NCI-H524 (cell line): ENCODE measurements at places on chromosomes 13 and 19.

DNA sequence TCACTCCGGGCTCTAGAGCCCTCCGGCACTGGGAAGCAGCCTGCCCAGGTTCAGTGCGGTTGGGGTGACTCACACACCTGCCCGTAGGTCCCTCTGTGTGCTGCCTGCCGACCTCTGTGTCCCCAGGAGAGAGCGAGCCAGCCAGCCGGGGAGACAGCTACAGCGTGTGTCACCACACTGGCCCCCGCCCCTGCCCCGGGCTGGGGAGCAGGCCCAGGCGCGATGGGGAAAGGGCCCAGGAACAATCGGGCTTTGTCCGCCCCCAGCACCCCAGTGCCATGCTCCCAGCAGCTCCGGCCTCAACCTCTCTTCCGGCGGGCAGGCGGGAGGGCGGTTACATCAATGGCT is at the start of gene KLK6:
Gene KLK6 (minus strand): TSS at position 179 of the 348 bp plus-strand sequence. CDS start 1,487 bp downstream, outside the sequence.
- DNase-seq = no peak

DNA sequence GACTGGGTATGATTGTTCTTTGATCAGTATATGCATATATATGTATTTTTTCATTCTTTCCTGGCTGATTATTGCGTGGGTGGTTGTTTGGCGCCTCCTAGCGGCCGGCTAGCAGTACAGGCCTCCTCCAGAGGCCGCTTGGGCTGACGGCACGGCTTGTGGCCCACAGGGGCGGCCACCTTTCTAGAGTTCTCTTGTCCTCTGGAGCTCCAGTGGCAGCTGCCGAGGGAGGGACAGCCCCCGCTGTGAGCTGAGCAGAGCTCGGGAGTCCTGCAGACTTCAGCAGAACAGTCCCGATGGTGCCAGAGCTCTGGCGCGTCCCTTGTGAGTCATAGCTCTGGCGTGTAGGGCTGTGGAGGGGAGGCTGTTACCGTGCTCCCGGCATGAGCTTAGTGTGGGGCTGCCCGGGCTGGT is 22.5 kb upstream of the ZNF429 start:
- no peak for DNase-seq

- no peak for DNase-seq
Measured at GRCh38 chr19:10566658-10567410, 1.0 kb upstream of the KRI1 start.

- no peak for DNase-seq
Measured at GRCh38 chr19:15213715-15214381, 13.1 kb upstream of the NOTCH3 start.

DNA sequence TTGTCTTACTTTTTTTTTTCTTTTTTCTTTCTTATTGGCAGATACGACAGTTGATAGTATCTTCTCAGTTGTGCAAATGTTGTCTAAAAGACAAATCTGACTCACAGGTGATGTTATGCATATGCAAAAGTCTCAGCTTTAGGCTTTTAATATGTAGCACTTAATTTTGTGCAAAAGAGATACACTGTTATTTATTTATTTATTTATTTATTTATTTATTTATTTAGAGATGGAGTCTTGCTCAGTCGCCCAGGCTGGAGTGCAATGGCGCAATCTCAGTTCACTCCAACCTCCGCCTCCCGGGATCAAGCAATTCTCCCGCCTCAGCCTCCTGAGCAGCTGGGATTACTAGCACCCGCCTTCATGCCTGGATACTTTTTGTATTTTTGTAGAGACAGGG is 383.9 kb upstream of the PCDH9 start:
- no peak for DNase-seq

GRCh38 chr19:46076951-46077814 is 36.4 kb upstream of the IGFL4 start:
- DNase-seq = peak; percentile 93

GRCh38 chr13:92591117-92591516 is 635.5 kb upstream of the GPC6 start:
- no peak for DNase-seq

- DNase-seq = no peak
Measured at GRCh38 chr13:71304861-71305260, 562.1 kb downstream of the DACH1 start.

GRCh38 chr13:24106429-24106828 is 54.1 kb upstream of the SPATA13 start:
- DNase-seq = no peak

DNA sequence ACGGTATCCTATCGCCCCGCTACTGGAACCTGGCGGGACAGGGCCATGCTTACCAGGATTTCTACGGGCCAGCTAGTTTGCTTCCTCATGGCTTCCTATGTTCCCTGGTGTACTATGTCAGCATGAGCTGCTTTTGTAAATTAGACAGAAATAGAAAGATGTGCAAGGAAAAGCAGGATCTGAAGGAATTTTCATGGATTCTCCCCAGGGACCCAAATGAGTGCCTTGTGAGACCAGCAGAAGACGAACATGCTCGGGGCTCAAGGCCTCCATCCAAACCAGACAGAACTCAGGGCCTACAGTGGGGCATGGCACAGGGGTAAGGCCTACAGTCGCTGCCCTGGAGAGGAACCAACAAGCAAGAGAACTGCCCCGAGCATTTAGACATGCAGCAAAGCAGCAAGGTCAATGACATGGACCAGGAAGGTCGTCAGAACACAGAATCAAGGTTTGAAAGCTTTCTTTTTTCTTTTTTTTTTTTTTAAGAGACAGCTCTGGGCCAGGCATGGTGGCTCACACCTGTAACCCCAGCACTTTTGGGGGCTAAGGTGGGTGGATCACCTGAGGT is 17.3 kb downstream of the EPS15L1 start:
- DNase-seq = no peak

DNA sequence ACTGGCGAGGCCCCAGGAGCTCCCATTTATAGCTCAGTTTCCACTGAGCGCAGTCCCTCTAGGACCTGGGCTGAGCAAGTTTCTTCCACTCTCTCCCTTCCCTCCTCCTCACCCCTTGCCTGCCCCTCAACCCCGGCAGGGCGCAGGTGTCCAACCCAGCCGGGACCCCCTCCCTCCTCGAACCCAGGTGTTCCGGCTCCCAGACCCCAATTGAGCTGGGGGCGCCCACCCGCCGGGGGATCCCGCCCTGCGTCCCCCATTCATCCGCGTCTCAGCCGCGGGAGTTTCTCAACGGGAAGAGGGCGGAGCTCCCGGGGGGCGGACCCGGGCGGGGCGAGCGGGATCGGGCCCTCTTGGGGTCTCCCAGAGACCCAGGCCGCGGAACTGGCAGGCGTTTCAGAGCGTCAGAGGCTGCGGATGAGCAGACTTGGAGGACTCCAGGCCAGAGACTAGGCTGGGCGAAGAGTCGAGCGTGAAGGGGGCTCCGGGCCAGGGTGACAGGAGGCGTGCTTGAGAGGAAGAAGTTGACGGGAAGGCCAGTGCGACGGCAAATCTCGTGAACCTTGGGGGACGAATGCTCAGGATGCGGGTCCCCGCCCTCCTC is at the start of gene KIRREL2:
Gene KIRREL2 (plus strand): TSS at position 366 of the 604 bp plus-strand sequence. CDS start 209 bp downstream, at position 575.
- peak; percentile 66 for DNase-seq

DNA sequence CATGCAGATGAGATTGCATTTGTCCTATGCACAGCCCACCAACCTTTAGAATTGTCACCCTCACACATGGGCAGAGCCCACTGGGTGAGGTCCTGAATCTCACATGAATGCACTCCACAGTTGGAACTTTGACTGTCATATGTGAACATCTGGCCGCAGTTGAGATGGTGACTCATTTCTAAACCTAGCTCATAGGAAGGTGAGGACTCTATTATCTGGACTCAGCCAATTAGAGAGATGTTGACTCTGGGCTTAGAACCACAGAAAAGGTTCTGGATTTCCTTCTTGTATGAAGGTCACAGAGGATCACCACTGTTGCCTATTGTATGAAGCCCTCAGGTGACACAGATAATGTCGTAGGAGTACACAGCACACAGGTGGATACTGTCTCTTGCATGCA is 25.6 kb upstream of the ZNF681 start:
- DNase-seq = no peak

- no peak for DNase-seq
Measured at GRCh38 chr19:41883463-41883820, 458 bp downstream of the ARHGEF1 start.

GRCh38 chr19:42199440-42200115 is 17.9 kb downstream of the DEDD2 start:
- DNase-seq = no peak

DNA sequence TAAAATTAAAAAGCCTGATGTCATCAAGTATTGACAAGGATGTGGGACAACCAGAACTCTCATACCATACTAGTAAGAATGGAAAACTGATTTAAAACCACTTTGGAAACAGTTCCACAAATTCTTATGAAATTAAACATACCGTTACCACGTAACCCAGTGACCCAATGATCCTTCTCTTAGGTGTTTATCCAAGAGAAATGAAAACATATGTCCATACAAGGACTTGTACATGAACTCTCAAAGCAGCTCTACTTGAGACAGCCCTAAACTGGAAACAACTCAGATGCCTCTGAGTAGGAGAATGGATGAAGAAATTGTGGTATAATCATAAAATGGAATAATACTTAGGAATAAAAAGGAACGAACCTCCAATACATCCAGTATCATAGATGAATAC is 27.6 kb downstream of the SLC6A16 start:
- no peak for DNase-seq

- no peak for DNase-seq
Measured at GRCh38 chr19:21439201-21439751, 42.3 kb downstream of the ZNF493 start.

DNA sequence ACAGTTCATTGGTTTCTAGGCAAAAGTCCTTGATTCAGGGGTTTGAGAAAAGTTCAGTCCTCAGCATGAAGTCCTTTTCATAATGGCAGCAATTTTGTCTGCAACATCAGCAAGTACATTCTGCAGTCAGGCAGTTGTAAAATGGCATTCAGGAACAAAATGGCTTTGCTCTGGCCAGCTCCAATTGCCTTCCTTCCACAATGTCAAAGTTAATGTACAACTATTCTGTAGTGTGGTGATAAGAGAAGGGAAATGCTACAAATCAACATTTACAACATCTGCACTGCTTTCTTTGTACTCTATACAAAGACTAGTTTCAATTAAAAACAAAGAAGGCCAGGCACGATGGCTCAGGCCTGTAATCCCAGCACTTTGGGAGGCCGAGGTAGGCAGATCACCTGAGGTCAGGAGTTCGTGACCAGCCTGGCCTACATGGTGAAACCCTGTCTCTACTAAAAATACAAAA is 1.8 kb upstream of the NEK3 start:
- DNase-seq = no peak

DNA sequence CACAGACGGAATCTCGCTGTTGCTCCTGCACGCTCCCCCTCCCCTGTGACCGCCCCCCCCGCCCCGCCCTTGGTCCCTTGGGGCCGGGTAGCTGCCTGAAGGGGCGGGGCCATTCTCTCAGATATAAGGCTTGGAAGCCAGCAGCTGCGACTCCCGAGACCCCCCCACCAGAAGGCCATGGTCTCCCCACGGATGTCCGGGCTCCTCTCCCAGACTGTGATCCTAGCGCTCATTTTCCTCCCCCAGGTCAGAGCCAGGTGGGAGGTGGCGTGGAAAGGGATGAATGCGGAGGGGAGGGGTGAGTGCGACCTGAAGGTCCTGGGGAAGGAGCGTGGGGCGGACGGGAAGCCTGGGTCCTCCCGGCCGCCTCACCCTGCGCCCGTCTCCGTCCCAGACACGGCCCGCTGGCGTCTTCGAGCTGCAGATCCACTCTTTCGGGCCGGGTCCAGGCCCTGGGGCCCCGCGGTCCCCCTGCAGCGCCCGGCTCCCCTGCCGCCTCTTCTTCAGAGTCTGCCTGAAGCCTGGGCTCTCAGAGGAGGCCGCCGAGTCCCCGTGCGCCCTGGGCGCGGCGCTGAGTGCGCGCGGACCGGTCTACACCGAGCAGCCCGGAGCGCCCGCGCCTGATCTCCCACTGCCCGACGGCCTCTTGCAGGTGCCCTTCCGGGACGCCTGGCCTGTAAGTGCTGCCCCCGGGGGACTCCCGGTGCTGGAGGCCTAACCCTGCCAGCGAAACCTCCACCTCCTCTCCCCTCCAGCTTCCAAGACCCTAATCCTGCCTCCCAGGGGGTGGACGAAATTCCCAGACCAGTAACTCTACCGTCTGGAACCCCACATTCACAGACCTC is at the start of gene DLL3:
Gene DLL3 (plus strand): TSS at position 150 of the 845 bp plus-strand sequence. CDS start 28 bp downstream, at position 178.
- peak; percentile 83 for DNase-seq

DNA sequence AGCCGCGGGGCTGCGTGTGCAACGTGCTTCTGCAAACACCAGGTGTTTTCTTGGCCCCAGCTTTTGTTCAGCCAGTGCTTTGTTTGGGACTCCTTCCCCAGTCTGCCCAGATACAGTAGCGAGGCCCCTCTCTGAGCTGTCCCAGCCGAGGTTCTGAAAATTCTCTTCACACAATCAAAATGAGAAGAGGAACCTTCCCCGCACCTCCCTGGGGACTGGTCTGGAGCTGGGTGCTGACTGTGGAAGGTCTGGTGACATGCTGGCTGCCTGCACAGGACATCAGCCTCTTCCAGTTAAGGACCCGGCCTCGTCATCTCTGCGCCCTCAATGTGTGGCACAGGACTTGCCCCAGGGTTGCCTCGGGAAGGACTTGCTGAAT is 4.2 kb downstream of the ATP4A start:
- DNase-seq = peak; percentile 22

- no peak for DNase-seq
Measured at GRCh38 chr19:311813-312261, 20.6 kb upstream of the PLPP2 start.

DNA sequence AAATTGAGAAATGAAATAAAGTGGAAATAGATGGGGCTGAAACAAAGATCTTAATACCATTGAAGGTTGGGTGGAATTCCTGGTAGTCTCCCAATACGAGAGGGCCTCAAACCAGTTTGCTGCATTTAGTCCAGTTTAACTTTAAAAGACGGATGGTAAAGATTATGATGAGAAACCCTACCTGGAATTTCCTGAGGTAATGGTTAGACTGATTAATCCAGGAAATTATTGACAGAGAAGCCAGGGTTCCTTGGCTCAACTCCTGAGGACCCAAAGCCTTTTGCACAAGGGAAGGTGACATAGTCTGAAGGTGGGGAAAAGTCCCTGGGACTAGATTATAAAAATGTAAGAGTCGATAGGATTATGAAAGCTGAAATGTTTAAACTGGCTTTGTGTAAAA is 133.2 kb upstream of the SLITRK5 start:
- no peak for DNase-seq

DNA sequence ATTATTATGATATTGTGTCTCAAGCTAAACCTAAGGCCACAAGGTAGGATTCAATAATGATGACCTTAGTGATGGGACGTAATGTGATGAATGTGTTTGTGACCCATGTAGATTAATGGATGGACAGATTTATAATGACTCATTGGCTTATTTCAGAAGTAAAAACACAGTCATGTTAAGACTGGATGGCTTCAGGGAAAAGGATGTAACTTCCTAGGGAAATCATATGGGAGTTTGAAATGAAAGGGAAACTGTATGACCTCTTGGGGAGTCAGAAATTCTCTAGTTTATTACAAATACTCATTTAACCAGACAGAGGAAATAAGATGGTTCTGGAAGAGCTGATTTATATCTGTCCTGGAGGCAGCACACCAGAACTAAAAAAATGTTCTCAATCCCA is 2.9 kb downstream of the EDNRB start:
- DNase-seq = no peak

DNA sequence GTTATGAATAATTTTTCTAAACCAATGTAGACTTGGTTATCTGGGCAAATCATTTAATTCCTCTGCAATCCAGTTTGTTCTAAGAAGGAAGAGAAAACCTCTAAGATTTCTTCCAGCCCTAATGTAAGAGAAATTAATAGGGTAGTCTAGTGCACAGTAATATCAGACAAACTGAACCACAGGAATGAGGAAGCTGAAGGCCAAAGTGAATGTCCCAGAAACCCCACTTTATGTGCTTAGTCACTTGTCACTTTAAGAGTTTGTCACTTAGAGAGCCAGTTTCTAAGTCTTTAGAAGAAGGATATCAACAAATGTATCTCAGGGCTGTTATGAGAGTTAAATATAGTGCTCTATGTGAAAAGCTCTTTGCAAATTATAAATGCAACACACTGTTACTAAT is 750.6 kb downstream of the DIAPH3 start:
- no peak for DNase-seq

GRCh38 chr13:75643693-75644092 is 7.6 kb downstream of the LMO7 start:
- DNase-seq = no peak
